ENCODE measurements at places on chromosomes 16 and 17. TPM values are rescaled to one million over a fixed set of nuclear protein-coding genes. Genes with fewer than 3 reads are reported as not detected.
A peak's percentile ranks its signal among the peaks of the same experiment; 100 is the strongest.

Gene NXPH3
- 0.46 TPM for total RNA-seq

Gene HS3ST3B1
- total RNA-seq, result not detected

Gene CCL4L2
- not detected for total RNA-seq

Gene MMP2
- 48.3 TPM for total RNA-seq

Gene CBFA2T3
- total RNA-seq, result 1.7 TPM

Gene CNGB1
- not detected for total RNA-seq

Gene P2RX1
- total RNA-seq, result 0.24 TPM

Gene SLC35G6
- not detected for total RNA-seq

Gene HOXB9
- total RNA-seq, result 8.2 TPM

Gene MNT
- 32.1 TPM for total RNA-seq

Gene SCO1
- total RNA-seq, result 42.2 TPM

Gene MEIOB
- total RNA-seq, result 0.48 TPM

Gene RUNDC3A
- total RNA-seq, result 1.2 TPM

Gene KRT9
- total RNA-seq, result not detected

Gene DYNC1LI2
- 149 TPM for total RNA-seq

Gene C1QTNF8
- not detected for total RNA-seq

GRCh38 chr16:50193594-50193993 is 40.5 kb downstream of the TENT4B start:
- DNase-seq, result no peak
- no peak overlapping the region for H3K27ac ChIP-seq
- H3K4me1 ChIP-seq, result peaks cover 18% of the 10 kb centered on the region
- no peaks in the 10 kb centered on the region for H3K36me3 ChIP-seq
- H3K4me3 ChIP-seq, result no peak overlapping the region

GRCh38 chr16:70348991-70349390 is 2.3 kb downstream of the DDX19A start:
- no peak overlapping the region for H3K27ac ChIP-seq
- H3K36me3 ChIP-seq, result peaks cover 23% of the 10 kb centered on the region
- no peak overlapping the region for H3K4me3 ChIP-seq
- no peak for DNase-seq
- H3K27me3 ChIP-seq, result no peaks in the 10 kb centered on the region

DNA sequence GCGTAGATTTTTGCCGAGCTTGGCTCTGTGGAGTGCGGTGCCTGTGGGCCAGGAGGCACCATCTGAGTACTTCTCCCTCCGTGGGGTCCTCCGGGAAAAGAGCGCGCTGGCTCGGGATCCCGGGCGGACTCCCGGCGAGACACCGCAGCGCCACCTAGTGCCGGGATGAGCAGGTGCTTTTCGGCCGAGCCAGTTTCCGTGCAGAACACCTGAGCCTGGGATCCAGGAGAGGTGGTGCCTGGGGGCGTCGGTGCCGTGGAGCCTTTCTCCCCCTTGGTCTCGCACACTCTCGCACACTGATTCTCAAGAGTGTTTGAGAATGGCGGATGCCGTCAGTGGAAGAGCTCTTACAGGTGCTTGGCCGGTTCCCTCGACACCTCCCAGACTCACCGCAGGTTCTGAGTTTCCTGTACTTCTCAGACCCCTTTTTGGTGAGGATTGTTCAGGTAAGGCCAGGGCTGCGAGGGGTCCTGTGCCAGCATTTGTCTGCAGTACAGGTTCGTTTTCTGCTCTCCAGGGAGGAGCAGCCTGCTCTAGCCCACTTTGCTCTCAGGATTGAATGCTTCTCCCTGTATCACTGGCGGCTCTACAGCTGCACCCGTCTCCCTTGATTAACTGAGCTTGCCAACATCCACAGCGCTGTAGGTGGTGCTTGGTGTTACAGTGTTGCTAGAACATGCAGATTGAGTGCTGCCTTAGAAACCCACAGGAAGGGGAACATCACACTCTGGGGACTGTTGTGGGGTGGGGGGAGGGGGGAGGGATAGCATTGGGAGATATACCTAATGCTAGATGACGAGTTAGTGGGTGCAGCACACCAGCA is 23.3 kb downstream of the TBCD start:
- no peak overlapping the region for H3K27ac ChIP-seq
- no peaks in the 10 kb centered on the region for H3K4me1 ChIP-seq
- no peak overlapping the region for H3K4me3 ChIP-seq
- peaks cover 4% of the 10 kb centered on the region for H3K36me3 ChIP-seq
- peak; percentile 74 for DNase-seq

DNA sequence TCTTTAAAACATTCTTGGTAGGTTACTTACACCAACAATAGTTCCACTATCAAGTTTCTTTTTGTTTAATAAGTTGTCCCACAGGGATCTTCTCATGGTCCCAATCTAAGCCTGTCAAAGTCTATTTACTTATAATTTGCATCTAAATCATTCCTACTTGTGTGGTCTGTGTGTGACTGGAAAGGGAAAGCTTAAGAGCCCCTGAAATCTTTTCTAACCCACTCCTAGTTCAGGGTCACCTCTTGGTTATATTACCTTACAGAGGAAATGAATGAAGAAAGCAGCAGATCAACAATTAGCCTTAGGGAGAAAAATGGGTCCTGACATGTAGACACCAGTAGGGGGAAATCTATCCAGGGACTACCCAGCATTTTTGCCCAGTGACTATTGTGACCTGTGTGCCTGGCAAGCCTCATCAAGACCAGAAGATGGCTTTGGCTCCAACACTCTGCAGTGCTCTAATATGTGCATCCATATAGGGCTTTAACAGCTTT is 110.4 kb upstream of the HAS3 start:
- H3K27ac ChIP-seq, result no peak overlapping the region
- no peak overlapping the region for H3K4me3 ChIP-seq
- H3K27me3 ChIP-seq, result no peaks in the 10 kb centered on the region
- DNase-seq, result peak; percentile 70
- H3K4me1 ChIP-seq, result peaks cover 30% of the 10 kb centered on the region

GRCh38 chr16:46982335-46982734 is 8.9 kb upstream of the DNAJA2 start:
- no peaks in the 10 kb centered on the region for H3K36me3 ChIP-seq
- no peak overlapping the region for H3K27ac ChIP-seq
- H3K27me3 ChIP-seq, result no peaks in the 10 kb centered on the region
- no peaks in the 10 kb centered on the region for H3K4me1 ChIP-seq
- H3K4me3 ChIP-seq, result no peak overlapping the region
- no peak for DNase-seq

- H3K36me3 ChIP-seq, result no peaks in the 10 kb centered on the region
- H3K27ac ChIP-seq, result peak overlapping the region; percentile 67
- no peaks in the 10 kb centered on the region for H3K27me3 ChIP-seq
- peak; percentile 65 for DNase-seq
- peak overlapping the region; percentile 0 for H3K4me3 ChIP-seq
These were observed 112.5 kb upstream of the SOX9 start for GRCh38 chr17:72008236-72008876.

- no peaks in the 10 kb centered on the region for H3K27me3 ChIP-seq
- H3K4me3 ChIP-seq, result no peak overlapping the region
- H3K27ac ChIP-seq, result no peak overlapping the region
- no peaks in the 10 kb centered on the region for H3K4me1 ChIP-seq
- no peaks in the 10 kb centered on the region for H3K36me3 ChIP-seq
- no peak for DNase-seq
These were observed 43.5 kb downstream of the GRB7 start for GRCh38 chr17:39781031-39781860.

GRCh38 chr17:19461681-19462080 is 50.6 kb downstream of the RNF112 start:
- peaks cover 20% of the 10 kb centered on the region for H3K4me1 ChIP-seq
- no peaks in the 10 kb centered on the region for H3K36me3 ChIP-seq
- H3K27ac ChIP-seq, result no peak overlapping the region
- no peak for DNase-seq
- no peaks in the 10 kb centered on the region for H3K27me3 ChIP-seq

DNA sequence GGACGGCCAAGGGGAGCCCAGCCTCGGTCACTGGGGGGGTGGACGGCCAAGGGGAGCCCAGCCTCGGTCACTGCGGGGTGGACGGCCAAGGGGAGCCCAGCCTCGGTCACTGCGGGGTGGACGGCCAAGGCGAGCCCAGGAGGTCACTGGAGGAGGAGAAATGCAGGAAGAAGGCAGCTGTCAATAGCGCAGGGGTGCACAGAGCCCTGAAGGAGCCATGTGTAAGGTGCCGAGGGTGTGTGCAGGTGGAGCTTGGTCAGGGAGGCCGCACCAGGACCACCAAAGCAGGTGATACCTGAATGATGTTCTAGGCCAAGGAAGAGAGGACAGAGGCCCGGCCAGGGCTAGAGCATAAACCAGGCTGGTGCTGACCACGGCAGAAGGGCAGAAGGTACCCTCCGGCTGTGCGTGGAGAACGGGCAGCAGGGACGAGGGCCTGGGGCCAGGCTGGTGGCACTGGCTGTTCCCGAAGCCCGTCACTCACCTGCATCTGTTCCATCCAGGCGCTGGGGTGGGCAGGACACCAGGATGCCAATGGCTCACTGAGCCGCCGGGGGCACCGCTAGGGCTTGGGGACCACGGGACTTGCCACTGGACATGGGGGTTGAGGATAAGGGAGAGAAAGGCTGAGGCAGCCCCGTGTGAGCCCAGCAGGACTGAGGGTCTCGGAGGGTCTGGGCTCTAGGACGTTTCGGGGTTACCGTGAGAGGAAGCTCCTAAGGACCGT is 5.9 kb upstream of the CCDC57 start:
- H3K27ac ChIP-seq, result no peak overlapping the region
- no peak overlapping the region for H3K4me3 ChIP-seq
- no peaks in the 10 kb centered on the region for H3K4me1 ChIP-seq

DNA sequence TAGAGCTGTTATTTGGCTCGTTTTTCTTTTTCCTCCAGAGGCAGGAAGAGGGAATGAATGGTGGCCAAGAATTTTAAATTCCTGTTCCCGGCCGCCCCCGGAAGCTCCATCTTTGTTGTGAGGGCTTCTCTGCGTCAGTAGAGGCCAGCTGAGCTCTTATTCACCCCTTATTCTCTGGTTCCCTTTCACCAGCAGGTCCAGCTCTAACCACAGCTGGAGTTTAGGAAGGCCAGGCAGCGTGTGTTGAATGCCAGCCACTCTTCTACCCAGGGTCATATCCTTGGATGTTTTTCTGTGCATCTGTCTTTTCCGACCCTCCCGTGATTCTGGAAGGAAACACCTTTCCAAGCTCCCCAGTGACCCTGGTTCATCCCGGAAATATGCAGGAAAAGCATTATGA is 570.5 kb downstream of the WWOX start:
- H3K27ac ChIP-seq, result no peak overlapping the region
- H3K4me3 ChIP-seq, result no peak overlapping the region
- DNase-seq, result peak; percentile 2
- H3K36me3 ChIP-seq, result no peaks in the 10 kb centered on the region
- H3K27me3 ChIP-seq, result no peaks in the 10 kb centered on the region

DNA sequence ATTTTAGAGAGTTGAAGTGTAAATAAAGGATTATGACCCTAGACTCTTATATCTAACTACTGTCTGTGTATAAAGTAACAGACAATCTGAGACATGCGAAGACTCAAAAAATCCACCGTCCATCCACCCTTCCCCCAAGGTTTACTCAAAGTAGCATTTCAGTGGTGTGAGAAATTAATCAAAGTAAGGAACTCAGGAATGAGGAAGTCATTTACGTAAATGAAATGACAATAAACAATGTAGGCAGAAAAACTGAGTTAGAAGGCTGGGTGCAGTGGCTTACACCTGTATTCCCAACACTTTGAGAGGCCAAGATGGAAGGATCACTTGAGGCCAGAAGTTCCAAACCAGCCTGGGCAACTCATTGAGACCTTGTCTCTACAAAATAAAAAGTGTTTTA is 19.8 kb upstream of the NTN1 start:
- DNase-seq, result no peak
- H3K27me3 ChIP-seq, result peaks cover 49% of the 10 kb centered on the region
- H3K27ac ChIP-seq, result no peak overlapping the region

GRCh38 chr16:54277845-54278703 is 8.5 kb downstream of the IRX3 start:
- DNase-seq, result no peak
- H3K27me3 ChIP-seq, result no peaks in the 10 kb centered on the region
- no peaks in the 10 kb centered on the region for H3K4me1 ChIP-seq
- H3K36me3 ChIP-seq, result peaks cover 1% of the 10 kb centered on the region
- no peak overlapping the region for H3K27ac ChIP-seq

DNA sequence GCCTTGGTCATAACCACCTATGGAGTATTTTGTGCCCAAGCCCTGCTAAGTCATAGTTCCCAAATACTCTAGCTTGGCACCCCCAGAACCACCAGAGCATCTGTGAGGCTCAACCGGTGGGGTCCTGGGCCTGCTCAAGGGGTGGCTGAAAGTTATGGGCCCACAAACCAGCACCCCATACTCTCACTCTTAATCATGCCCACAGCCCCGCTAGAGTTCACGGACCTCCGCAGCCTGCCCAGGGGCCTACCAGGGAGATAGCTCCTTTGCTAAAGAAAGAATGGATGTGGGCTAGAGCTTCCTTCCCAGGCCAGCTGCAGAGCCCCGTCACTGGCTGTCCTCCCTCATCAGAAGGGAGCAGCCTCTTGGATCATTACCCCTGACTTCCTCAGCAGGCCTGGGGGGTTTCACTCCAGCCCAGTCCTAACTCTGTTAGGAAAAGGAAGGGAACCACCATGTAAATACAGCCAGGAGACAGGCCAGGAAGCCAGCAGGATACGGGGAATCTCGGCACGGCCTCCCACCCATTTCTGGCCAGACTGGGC is 1.4 kb downstream of the GIT1 start:
- H3K4me1 ChIP-seq, result peaks cover 64% of the 10 kb centered on the region
- H3K4me3 ChIP-seq, result peak overlapping the region; percentile 97
- H3K36me3 ChIP-seq, result peaks cover 8% of the 10 kb centered on the region
- H3K27me3 ChIP-seq, result no peaks in the 10 kb centered on the region
- DNase-seq, result no peak

DNA sequence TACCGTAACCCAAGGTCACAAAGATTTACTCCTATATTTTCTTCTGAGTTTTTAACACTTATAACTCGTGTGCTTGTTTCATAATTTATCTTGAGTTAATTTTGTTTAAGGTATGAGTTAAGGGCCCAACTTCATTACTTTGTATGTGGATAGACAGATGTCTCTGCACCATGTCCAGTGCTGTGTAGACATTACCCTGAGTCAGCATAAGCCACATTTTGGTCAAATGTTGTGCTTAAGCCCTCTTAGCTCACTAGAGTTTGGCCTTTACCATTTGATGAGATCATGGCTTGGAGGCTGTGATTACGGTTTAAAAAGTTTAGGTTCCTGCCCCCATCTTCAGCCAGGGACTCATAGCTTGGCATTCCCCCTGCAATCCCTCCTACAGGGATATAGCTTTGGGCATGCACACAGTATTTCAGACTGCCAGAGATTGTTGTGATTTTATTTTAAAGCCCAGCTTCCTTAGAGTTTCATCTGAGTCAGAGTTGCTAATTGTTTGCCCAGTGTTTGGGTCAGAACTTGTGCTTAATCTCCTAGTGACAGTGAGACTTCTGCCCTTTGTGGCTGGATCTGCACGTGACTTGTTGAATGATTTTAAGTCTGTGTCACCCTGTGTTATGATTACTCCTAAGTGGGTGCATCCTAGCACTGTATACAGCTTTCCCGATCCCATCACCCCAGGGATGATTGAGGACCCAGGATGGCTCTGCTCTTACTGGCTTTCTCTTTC is 393.1 kb downstream of the CNTNAP4 start:
- no peak overlapping the region for H3K4me3 ChIP-seq
- no peaks in the 10 kb centered on the region for H3K36me3 ChIP-seq
- no peak for DNase-seq
- H3K27me3 ChIP-seq, result peaks cover 4% of the 10 kb centered on the region
- no peaks in the 10 kb centered on the region for H3K4me1 ChIP-seq
- H3K27ac ChIP-seq, result no peak overlapping the region

GRCh38 chr16:963913-964312 is 6.9 kb downstream of the LMF1 start:
- H3K4me3 ChIP-seq, result no peak overlapping the region
- DNase-seq, result no peak
- H3K4me1 ChIP-seq, result peaks cover under 1% of the 10 kb centered on the region
- H3K27me3 ChIP-seq, result no peaks in the 10 kb centered on the region
- H3K36me3 ChIP-seq, result peaks cover 6% of the 10 kb centered on the region
